Memory B cell (primary cell): ENCODE measurements at places on chromosomes 16 and 17.

GRCh38 chr17:47937941-47938340 lies 3.4 kb upstream of the PNPO start:
- no peak for DNase-seq

DNA sequence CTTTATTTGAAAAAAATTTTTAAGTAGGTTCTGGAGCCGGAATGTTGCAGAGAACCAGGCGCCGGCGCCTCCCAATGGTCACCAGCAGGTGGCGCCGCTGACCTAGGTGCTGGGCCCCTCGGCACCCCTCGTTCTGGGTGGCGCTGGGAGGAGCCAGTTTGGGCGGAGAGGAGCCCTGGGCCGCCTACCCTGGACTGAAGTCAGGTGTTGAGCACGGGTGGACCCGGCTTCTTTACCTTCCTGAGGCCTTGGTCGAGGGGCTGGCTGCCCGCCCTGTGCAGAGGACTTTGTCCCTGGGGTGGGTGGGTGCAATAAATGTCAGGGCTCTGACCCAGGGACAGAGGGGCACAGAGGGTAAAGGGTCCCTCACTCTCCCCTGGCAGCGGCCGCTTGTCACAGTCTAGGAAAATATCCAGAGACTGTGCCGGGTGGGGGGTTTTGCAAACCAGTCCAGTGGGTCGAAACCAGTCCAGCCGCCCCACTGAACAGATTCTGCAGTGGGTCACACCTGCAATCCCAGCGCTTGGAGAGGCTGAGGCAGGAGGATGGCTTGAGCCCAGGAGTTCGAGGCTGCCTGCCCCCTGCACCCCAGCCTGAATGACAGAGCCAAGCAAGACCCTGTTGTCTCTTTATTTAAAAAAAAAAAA lies 30.1 kb upstream of the TNFRSF13B start:
- DNase-seq = peak; percentile 77

- DNase-seq = no peak
Measured at GRCh38 chr16:85789773-85790172, 9.6 kb downstream of the EMC8 start.

GRCh38 chr16:58035356-58036170 lies 10.0 kb downstream of the MMP15 start:
- DNase-seq = no peak

- no peak for DNase-seq
Measured at GRCh38 chr17:81665205-81666091, 957 bp downstream of the OXLD1 start.

DNA sequence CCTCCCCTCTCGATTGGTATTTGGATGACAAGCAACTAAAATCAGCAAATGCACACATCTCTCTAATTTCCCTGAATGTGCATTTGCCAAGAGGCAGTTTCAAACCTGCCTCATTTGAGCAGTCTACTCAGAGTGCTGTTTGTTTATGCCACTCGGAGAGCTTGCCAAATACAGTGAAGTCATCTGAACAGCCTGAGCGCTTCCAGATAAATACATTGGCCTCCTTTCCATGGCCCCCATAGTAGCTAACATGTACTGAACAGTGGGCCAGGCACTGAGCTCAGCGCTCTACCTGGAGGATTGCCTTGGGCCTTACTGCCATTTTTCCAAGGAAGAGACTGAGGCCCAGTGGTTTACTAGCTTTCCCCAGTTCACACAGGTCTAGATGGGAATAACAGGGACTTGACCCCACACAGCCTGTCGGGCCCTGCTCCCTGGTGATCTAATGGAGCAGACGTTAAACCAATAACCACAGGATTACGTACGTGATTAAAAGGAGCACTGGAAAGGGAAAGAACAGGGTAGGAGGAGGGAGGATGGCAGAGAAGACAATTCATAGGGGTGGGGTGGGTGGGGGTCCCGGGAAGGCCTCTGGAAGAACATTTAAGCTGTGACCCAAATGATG lies 18.7 kb upstream of the ANKRD40CL start:
- DNase-seq = no peak

DNA sequence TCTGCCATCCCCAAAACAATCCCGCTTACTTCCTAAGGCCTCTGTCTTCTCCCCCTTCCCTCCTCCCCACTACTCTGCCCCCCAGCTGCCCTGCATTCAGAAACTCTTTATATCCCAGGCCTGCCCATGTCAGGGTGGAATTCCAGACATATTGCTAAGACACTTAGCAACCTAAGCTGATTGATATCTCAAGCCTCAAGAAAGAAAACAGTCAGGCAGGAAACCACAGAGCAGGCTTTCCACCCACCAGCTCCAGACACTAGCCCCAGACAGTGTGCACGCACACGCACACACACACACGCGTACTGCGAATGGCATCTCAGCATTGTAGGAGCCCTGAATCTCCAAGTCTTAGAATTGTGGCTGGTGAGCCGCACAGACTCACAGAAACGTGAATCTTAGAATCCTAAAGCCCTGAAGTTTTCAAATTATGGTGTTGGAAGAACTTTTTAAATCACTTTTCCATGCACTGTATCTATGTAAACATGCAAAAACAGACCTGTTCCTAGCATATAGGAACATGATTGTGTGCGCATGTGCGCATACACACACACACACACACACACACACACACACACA lies 8.8 kb upstream of the LPCAT2 start:
- no peak for DNase-seq
